ENCODE measurements at places on chromosomes 1 and 21.

GRCh38 chr21:25350056-25350455 lies 257.2 kb downstream of the MRPL39 start:
- peak; percentile 30 for DNase-seq

DNA sequence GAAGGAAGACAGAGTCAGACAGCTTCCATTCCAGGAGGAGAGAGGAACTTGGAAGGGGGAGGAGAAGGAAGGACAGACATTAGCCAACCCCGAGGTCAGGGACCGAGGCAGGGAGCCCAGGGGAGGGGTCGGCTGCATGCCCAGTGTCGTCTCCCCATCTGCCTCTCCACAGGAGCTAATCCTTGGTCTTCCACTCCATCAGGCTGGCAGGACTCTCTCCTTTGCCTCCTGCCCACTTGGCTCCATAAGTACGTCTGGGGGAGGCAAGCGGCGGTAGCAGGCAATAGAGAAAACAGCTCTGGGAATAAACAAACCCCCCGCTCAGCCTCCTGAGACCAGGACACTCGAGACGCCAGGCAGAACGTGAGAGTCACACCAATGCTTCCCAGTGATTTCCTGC lies 71.3 kb downstream of the GRIK3 start:
- no peak for DNase-seq

- no peak for DNase-seq
These were observed 369.6 kb upstream of the ADGRL2 start for GRCh38 chr1:81430955-81431623.

DNA sequence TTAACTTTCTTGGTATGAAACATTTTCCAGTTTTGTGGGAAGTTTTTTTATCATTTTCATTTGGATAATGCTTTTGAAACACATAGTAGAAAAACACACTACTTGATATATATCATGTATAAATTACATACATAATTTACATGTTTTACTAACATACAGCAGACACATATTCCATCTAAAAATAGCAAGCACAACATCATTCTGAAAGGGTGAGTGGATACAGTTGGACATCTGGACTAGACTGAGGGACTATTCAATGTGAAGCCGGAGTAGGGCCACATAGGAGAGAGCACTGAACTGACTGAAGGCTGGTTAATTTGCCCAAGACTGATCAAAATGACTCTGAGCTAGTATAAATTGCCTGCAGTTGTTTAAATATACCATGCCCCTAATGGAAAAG lies 11.7 kb downstream of the CDKN2C start:
- no peak for DNase-seq

DNA sequence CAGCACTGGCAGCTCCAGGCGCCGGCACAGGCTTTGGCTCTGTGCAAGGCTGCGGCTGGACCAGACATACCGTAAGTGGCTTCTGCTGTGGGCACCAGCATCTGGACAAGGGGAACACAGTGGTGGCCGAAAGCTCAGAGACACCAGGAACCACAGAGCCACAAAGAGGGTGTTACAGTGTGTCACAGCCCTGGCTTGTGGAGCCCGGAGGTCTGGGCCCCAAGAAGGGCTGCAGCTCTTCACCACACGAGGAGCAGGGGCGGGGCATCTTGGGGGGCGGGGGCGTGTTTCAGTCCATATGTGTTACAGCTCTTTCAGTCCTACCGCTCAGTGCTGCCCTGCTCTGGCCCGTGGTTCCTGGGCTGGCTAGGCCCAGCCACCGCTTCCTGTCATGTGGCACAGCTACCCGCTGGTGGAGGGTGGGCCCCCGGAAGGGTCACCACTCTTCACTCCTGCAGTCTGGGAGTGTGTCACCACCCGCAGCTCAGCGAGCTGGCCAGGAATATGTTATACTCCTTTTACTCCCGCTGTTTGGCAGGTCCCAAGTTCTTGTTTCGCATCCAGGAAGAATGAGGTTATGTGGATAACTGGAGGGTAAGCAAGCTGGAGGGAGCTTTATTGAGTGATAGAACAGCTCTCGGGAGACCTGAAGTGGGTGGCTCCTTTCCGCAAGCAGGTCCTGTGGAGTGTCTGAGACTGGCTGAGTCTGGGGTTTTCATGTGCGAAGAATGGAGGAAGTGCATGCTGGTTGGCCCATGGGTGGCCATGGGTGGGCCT lies 3.3 kb upstream of the LSM10 start:
- DNase-seq: peak; percentile 76

DNA sequence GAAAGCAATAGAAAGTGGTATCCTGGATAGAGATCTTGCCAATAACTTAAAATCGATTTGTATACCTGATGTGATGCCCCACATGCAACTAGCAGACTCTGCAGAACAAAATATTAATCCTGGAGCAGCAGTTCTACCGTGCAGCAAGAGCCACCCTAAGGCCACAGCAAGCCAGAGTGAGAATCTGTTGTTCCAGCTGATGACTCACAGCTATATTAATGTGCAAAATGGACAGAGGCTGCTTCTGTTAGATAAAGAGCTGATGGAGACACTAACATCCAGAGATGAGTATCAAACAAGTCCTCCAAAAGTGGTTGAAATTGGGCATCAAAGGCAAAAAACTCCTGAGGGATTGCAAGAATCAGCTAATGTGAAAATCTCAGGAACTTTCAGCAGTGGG lies 127.8 kb downstream of the MACF1 start:
- no peak for DNase-seq

- DNase-seq: no peak
These were observed 811.4 kb downstream of the USP25 start for GRCh38 chr21:16540966-16541727.

- no peak for DNase-seq
These were observed 27.0 kb downstream of the SLAMF1 start for GRCh38 chr1:160619742-160620277.

GRCh38 chr1:246460406-246460805 lies 46.7 kb downstream of the SMYD3 start:
- no peak for DNase-seq

DNA sequence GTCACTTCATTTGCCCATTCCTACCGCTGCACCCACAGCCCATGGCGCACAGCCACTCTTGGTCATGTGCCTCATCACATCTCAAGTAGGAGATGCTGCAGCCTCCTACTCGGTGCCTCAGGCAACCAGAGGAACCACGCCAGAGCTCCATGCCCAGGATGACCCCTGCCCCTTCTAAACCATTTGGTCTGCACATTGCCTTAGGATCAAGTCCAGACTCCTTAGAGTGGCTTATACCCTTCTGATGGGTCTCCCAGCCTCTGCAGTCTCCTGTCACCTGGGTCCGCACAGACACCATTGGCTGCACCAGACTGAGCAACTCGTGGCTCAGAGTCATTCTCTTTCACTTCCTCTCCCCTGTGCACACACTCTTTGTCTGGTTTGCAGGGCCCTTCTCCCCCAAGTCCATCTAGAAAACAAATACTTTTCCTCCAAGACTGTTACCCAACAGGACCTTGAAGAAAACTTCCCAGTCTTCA lies 2.2 kb upstream of the ADORA3 start:
- no peak for DNase-seq

DNA sequence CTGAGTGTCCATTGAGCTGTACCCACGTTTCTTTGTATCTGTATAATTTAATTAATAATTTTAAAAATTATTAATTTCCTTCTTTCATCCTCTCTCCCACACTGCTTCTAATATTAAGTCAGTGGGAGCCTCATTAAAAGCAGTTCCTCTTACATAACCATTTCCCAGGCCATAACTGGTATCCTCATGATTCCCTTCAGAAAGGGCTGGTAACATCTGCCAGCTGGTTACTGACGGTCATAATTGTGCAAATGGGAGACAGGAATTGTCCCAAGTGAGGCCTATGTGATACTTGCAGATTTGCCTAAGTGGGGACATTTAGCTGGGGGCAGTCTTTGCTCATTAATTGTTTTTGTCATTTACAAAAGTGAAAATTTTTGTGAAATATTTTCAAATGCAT lies 69.0 kb upstream of the SPAG17 start:
- no peak for DNase-seq

GRCh38 chr1:46517932-46518498 lies 28.4 kb downstream of the DMBX1 start:
- no peak for DNase-seq

GRCh38 chr1:85124091-85124490 lies 75.8 kb upstream of the MCOLN3 start:
- DNase-seq: no peak

DNA sequence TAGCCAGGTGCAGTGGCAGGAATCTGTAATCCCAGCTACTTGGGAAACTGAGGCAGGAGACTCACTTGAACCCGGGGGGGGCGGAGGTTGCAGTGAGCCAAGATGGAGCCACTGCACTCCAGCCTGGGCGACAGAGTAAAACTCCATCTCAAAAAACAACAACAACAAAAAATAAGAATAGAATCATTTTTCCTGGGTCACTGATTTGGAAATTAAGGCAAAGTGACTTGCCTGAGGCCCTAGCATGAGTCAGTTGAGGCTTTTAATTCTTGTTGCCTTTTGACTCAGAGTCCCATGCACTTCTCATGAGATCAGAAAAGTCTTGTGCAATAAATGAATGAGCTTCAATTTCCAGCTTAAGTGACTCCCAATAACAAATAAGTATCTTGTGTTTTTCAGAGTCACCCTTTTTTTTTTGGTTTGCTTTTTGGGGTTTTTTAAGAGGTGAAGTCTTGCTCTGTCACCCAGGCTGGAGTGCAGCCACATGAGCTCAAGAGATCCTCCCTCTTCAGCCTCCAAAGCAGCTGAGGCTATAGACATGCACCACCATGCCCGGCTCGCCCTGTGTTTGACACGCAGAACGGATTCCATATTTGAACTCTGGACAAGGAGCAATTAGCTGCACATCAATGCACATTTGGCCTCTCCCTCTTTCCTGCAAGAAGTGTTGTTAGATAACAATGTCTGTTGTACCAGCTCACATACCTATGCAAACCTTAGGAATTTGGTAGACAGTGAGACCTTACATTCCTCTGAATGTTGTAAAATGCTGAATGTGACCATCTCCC lies 3.4 kb upstream of the PLEKHM2 start:
- no peak for DNase-seq

- no peak for DNase-seq
These were observed 89.1 kb upstream of the COL24A1 start for GRCh38 chr1:86245566-86246190.

- no peak for DNase-seq
These were observed 108.4 kb downstream of the NEK7 start for GRCh38 chr1:198265073-198265661.

DNA sequence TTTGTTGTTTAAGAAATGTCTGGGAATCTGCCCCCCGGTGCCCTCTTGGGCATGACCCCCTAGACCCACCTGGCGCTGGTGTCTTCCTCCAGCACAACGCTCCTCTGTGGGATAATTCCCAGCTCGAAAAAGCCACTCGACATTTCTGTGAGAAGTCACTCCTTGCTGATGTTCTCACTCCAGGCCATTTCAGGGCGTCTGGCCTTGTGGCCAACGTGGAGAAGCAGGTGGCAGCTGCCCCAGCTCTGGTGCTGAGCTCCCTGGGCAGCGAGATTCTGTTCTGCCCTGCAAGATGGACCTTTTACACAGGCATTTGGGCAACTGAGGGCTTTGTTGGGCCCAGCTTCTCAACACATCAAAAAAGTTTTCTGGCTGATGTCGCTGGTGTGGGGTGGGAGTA lies 147.7 kb upstream of the WNT4 start:
- no peak for DNase-seq

- peak; percentile 31 for DNase-seq
These were observed 23.3 kb downstream of the CYP2J2 start for GRCh38 chr1:59903141-59903754.

DNA sequence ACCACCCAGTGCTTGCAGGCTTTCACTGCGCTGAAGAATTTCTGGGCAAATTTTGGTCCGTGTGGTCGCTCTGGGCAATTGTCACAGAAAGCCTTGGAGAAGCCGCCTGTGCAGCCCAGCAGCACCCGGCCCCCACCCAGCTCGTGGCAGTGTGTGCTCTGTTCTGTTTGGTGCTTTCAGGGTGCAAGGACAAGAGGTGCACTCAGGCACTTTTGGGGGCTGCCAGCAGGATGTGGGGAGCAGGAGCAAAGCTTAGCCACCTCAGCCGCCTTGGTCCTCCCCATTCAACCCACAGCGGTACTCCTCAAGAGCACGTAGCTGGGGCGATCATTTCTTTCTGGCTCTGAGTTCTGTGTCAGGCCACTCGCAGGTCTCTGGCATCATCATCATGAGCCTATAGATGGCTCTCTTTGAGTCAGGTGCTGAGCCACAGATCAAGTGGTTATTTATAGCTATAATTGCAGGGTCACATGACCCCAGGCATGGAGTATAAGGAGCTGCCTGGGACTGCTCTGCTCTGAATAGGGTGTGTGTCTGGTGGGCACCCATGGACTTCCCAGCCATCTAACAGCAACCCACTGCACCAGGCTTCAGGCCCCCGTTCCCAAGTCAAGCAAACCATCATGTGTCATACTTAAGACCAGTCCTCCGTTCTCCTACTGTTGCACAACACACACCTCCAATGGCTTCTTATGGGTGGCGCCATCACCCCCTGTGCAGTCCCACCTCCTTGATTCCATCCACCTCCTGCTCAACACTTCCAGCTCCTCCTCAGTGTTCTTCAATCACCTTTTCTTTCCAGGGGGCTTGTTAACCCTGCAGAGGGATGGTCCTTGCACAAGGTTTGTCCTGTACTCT lies 18.1 kb upstream of the TENT5C start:
- DNase-seq: no peak

DNA sequence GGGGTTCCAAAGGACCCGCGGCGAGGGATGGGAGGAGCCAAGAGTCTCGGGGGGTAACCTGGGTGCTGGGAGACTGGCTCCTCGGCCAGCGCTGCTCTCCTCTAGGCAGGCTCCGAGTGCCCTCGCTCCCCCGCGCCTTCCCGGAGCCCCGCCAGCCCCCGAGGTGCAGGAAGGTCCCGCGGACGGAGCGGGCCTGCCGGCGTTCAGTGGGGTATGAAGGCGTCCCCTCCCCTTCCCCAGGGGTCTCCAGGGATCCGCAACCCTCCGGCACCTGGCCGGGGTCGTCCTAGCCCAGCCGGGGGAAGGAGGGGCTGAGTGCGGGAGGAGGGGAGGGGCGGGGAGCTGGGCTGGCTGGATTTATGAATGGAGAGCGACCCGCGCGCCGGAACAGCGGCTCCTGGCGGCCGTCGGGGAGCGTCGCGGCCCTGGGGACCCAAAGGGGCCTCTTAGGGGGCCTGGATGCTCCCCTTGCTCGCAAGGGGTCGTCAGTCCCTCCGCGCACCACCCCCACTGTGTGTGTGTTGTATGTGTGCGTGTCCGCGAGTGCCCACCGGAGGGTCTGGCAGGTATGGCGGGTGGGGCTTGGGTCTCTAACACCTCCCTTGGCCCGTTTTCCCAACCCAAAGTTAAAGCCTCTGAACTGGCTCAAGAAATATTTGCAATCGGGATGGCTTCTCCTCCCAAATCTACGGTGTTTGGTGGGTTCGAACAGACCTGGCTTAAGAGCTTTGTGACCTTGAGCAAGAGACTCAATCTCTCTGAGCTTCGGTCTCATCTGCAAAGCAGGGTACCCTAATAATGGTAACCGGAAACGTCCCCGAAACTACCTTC lies 642 bp downstream of the HCRTR1 start:
- DNase-seq: peak; percentile 84

GRCh38 chr1:108071601-108072000 lies 106.6 kb upstream of the VAV3 start:
- no peak for DNase-seq

DNA sequence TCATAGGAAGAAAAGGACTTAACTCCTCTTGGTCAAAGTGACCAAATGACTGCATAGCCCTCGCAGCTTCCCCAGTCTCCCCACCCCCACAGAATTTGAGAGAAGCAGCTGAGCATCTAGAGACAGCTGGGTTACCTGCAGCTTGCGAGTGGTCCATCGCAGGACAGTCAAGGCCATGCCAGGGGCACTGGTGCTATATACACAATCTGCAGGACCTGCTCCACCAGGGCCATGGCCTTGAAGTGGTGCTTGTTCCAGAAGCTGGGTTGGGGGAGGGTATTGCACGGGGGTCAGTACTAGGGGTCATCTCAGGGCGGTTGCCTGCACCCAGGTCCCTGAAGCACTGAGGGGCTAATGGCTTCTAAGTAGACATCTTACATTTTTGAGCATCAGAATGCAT lies 10.4 kb downstream of the MRTO4 start:
- no peak for DNase-seq

Data from glutamatergic neuron (in vitro differentiated cells).